ENCODE measurements at places on chromosomes 16 and 17.

GRCh38 chr17:31740611-31741082, 118.4 kb downstream of the COPRS start:
- no peak for DNase-seq

DNA sequence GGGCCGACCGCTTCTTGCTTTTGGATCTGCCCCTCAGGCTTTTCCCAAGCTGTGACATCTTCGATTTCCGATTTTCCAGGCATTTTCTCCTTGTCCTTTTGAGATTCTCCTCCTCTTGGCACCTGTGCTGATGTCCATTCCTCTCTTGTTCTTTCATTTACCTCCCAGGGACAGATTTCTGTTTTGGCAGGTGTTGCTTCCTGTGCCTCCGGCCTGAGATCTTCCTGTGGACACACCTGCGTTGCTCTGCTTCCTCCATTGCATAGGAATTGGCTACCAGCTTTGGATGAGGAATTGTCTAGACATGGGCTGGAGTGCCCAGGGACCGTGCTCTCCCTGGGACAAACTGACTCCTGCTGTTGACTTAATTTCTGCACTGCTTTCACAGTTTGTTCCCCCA, 15.1 kb downstream of the GPR179 start:
- DNase-seq, result no peak

DNA sequence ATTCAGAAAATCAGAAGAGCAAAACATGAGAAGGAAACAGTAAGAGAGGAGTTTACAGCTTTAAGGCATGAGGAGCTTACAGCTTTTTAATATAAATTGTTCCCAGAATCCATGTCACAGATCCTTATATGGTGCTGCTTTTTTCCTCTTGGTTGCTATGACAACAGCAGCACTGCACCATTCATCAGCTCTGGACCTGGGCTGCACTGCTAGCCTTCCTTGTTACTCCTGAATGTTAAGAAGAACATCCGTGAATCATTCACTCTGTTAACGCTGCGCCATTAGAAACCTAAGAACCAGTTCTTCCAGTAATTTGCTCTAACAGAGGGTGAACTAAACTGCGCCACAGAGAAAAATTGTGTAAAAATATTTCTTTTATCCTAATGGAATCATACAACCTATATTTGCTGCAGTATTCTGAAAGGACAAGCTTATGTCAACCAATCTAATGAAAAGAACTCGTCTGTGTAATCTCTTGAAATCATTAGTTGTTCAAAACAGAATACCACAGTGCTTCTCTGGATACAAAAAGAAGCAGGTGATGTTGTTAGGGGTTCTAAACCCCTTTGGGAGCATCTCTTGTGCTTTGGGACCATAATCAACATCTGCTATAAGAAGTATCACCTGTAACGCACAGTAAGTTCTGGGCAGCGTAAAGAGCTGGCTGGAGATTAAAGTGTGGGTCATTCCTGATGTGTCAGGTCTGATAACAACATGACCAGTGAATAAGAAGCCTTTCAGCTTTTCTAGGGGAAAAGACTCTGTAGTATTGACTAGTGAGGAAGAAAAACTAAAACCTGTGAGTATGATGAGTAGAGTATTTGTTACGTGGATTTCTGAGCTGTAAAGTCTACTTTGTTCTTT, 151.2 kb downstream of the TANC2 start:
- DNase-seq, result no peak

DNA sequence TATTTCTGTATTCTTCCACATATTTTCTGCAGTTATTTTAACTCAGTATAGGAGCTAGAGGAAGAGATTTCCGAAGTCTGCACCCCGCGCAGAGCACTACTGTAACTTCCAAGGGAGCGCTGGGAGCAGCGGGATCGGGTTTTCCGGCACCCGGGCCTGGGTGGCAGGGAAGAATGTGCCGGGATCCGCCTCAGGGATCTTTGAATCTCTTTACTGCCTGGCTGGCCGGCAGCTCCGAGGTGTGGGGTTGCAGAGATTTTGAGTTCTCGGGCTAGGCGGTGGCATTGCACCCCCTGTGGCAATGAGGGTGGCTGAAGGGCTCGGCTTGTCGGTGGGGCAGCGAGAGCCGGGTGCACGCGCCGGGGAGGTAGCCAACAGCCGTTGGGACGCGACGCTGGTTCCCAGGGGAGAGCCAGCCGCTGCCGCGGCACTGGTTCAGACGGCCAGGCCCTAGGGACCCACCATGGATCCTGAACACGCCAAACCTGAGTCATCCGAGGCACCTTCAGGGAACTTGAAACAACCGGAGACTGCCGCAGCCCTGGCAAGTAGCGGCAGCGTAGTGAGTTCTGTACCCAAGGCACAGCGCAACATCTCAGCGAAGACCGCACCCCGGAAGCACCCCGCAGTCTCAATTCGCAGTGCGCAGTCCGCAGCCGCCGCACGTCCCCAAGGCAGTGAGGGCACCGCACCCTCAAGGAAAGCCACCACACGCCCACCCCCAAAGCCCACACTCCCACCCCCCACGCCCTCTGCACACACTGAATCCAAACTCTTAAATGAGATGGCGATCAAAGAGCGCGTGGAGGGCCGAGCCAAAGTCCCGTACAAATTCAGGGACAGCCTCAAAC, at the start of gene CMTM1:
TSS of gene CMTM1 (plus strand) at position 389 of the 851 bp plus-strand sequence. CDS start at position 464, 75 bp downstream.
- DNase-seq, result no peak
